Stimulated activated CD4-positive, alpha-beta T cell treated with anti-CD3 and anti-CD28 coated beads, Interleukin-1b, Interleukin-23, amount 100 ng/mL, for 1 hour (primary cell): ENCODE measurements at places on chromosomes 2 and 18.

DNA sequence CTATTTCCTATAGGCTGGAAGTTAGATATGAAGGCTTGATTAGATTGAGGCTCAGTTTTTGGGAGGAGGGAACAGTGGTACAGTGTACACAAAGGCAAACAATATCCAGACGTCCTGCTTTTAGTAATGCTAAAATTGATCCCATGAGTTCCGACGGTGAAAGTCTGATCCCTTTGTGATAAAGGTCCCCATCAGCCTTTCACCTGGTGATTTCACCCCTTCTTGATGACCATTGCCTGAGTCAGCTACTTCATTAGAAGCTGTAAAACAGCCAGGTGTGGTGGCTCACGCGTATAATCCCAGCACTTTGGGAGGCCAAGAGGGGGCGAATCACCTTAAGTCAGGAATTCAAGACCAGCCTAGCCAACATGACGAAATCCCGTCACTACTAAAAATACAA lies 29.7 kb downstream of the TWSG1 start:
- DNase-seq: no peak

GRCh38 chr18:70373042-70373519 lies 84.2 kb downstream of the SOCS6 start:
- no peak for DNase-seq

- no peak for DNase-seq
Observed at GRCh38 chr2:151771599-151772358, 37.5 kb upstream of the NEB start.

DNA sequence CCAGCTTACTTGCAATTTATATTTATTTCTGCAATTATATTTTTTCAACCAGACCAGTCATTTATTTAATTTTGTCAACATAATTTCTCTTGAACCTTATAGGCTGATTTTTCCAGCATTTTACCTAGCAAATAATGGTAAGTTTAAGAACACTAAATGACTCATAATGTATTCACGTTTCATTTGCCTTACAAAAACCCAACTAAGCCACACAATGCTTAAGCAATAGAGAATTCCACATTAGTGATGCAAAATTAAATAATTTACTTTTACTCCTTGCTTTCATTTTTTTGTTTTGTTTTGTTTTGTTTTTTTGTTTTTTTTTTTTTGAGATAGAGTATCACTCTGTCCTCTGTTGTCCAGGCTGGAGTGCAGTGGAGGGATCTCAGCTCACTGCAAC lies 110.4 kb upstream of the VRK2 start:
- no peak for DNase-seq

GRCh38 chr2:190765386-190766173 lies 115.0 kb upstream of the GLS start:
- DNase-seq: no peak

DNA sequence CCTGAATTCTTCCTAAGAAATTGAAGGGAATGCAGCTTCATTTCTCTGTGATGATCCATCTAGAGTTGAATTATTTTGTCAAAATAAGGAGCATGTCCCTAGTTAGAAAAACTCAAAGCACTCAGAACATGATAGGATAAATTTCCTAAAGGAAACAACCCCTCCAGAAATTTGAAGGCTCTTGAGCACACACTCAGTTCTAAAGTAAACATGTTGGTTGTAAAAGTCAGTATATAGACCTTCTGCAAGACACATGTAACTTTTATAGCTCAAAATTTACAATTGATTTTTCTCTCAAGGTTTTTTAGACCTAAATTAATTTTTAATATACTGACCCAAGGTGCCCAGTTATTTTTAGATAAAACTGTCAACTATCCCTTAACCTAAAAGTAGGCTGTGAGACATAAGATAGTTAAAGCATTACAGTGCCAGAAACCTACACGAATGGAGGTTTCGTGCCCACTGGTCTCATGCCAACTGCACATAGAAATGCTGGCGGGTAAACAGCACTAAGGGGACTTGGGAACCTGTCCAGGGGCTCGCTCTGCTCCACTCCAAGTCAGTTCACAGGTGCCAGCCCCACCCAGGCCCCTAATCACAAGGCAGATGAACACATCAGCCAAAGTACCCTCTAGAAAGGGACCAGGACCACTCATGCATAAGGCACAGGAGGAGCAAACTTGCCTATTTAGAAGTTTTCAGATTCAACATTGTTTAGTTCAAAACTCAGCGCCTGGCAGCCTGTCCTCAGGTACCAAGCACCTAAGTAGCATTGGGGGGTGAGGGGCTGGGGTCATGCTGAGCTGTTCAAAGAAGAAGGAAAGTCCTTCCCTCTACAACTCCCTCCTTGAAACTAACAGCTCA lies 106.5 kb downstream of the SMC6 start:
- no peak for DNase-seq

DNA sequence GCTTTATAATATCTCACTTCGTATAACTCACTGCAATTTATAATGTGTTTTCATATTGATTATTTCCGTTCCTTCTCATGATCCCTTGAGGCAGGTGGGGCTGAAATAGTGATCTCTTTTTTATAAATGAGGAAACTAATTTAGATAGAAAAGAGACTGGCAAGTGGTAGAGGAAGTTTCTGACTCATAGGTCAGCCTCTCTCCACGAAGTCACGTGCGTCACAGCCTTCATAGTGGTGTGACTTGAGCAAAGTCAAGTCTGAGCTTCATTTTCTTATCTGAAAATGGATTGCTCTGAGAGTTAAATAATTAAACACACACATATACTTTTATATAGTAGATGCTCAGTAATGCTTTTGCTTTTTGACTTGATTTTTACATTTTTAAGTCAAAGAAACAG lies 19.9 kb downstream of the ABCG5 start:
- DNase-seq: no peak

DNA sequence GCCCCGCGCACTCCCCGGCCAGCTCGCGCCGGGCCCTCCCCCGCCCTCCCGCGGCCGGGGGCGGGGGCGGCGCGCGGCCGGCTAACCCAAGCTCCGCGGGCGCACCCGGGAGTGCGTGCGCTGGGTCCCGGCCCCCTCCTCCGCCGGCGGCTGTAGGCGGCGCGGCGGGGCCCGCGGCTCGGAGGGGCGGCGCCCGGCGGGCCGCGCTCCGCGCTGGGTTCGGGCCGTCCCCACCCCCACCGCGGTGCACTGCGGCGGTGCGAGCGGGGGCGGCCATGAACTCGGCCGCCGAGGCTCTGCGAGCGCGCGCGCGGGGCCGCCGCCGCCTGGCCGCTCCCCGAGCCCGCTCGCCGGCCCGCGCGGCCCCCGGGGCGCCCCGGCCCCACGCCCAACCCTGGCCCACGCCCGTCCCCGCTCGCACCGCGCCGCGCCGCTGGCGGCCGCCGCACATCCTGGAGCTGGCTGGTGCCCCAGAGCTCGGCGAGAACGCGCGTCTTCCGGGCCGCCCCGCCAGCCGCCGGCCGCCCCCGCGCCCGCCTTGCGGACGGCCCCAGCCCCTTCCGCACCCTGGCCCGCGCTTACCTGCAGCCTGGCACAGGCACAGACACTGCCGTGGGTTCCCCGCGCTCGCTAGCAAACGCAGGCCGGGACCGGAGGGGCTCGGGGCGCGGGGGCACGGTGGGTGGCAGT lies at the start of gene ZBTB14:
TSS of gene ZBTB14 (minus strand) at position 496 of the 690 bp plus-strand sequence. CDS start 2,480 bp downstream, outside the sequence.
- DNase-seq: peak; percentile 23

GRCh38 chr2:1787755-1788477 lies 43.6 kb upstream of the PXDN start:
- DNase-seq: no peak

- DNase-seq: no peak
Observed at GRCh38 chr18:49365346-49365745, 95.1 kb downstream of the DYM start.

GRCh38 chr18:11982981-11983380 lies 1.7 kb downstream of the IMPA2 start:
- no peak for DNase-seq

- no peak for DNase-seq
Observed at GRCh38 chr18:8984131-8984721, 118.3 kb upstream of the NDUFV2 start.

- DNase-seq: no peak
Observed at GRCh38 chr2:227921648-227922047, 50.2 kb downstream of the DAW1 start.

DNA sequence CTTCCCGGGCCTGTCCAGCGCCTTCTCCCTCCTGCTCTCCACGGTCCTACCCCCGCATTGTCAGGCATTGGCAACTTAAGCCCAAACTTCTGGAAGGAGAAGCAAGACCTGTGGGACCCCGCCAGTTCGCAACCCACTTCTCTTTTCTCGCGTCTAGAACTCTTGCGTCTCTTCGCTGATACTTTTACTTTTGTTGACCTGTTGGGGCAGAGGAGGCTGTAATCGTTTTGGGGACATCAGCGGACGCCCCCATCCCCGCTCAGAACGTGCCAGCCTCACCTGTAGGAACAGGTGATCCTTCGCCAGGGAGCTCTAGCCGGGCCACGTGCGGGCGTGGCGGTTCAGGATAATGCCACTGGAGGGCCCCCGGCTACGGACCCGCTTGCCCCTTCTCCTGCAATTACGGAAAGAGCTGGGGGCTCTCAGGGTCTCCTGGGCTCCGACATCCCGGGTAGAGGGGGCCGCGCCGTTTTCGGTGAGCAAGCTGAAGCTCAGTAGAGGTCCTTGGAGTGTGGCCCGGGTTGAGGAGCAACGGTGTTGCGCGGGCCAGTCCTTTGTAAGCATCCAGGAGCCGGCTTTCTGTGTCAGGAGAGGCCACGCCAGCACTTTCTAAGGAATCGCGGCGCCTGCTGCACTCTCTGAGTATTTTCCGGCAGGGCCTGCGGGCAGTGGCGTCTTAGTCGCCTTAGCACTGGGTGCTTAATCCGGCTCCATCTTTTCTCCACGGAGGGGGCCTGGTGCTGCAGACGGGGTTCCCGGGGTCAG lies 1.6 kb downstream of the MTCL1 start:
- no peak for DNase-seq
